Cerebellar nuclear complex (tissue), 1 donor: ENCODE measurements at places on chromosomes 11 and 22.

GRCh38 chr22:35995348-35995747 lies 33.3 kb downstream of the RBFOX2 start:
- no peak for DNase-seq

DNA sequence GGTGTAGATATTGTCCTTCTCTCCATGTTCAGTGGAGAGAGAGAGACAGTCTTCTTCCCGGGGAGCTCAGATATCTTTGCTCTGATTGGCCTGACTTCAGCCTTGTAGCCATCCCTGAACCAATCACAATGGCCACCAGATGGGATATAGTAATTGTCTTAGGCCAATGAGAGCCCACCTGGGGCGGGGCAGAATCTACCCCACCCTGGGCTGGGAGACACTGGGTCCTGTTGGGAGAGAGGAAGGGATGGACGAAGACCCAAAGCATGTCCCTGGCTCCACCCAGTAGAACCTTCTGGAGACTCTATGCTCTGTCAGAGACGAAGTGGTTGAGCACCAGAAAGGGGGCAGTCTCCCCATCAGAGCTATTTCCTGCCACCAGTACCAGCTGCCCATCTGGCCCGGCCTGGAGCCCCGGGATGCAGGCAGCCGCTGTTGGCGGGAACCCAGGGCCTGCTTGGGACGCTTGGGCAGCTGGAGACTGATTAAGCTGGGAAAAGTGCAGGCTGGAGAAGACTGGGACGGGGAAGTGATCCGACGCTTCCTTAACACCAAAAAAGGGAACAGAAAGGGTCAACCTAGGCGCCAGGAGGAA lies 31.6 kb upstream of the CBX7 start:
- no peak for DNase-seq

- DNase-seq, result no peak
Observed at GRCh38 chr11:75105462-75105925, 8.8 kb upstream of the OR2AT4 start.

- peak; percentile 23 for DNase-seq
Observed at GRCh38 chr11:17753153-17753552, 18.6 kb downstream of the KCNC1 start.

DNA sequence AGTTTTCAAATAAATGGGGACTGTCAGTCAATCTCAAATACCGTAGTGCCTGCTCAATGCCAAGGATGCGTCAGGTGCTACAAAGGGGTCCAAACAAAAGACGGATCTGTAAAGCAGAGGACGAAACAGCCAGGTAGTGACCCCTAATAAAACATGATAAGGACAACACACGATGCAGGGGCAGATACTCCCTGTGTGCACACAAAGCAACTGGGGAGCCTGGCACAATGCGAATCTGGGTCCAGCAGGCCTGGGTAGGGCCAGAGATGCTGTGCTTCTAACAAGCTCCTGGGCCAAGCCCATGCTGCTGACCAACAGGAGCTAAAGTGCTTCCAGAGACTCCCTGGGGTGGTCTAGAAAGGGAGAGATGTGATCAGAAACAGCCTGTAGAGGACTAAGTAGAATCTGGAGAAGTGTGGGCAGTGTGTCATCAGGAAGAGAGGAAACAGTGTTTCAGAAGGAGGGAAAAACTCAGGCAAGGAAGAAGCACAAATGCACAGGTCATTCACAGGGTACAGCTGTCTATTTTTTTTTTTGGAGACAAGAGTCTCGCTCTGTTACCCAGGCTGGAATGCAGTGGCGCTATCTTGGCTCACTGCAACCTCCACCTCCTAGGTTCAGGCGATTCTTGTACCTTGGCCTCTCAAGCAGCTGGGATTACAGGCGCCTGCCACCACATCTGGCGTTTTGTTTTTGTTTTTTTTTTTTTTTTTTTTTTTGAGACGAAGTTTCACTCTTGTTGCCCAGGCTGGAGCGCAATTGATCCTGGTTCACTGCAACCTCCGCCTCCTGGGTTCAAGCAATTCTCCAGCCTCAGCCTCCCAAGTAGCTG lies 74.5 kb downstream of the MICAL3 start:
- DNase-seq, result no peak

DNA sequence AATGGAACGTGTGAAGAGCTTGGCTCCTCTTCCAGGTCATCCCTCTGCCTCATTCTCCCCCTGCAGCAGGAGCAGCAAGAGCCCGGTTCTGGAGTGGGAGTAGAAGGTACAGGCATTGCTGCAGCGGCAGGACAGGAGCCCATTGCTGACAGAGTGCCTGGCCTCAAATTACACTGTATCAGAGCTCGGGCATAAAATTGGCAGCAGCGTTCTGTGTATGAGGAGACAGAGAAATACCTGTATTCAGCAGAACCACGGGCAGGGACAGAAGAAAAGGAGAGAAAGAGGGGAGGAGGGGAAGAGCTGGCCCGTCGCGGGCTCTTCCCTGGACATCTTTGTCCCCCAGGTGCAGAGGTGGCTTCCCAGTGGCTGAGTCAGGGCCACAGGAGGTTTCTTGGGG lies 2.6 kb upstream of the NCF4 start:
- DNase-seq, result no peak

DNA sequence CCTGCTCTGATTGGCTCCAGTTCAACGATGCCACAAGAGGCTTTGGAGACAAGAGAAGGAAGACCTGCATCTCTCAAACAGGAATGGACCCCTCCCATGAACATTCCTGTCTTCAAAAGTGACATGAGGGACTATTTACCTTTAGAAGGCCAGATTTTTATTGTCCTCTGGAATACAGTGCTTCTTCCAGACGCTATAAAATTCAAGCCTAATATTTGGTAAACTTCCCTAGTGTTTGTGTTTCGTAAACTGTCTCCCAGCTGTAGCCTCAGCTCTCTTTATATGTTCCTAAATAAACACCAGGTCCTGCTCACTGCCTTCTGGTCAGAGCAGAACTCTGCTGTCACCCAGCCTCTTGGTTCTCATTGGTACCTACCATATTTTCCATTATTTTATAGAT lies 157.8 kb downstream of the CCDC34 start:
- no peak for DNase-seq

GRCh38 chr11:83004746-83005556 lies 66.7 kb downstream of the RAB30 start:
- no peak for DNase-seq

GRCh38 chr11:112267188-112267591 lies 6.5 kb upstream of the PLET1 start:
- no peak for DNase-seq

GRCh38 chr11:78039391-78039918 lies 16.4 kb upstream of the KCTD14 start:
- DNase-seq, result no peak

DNA sequence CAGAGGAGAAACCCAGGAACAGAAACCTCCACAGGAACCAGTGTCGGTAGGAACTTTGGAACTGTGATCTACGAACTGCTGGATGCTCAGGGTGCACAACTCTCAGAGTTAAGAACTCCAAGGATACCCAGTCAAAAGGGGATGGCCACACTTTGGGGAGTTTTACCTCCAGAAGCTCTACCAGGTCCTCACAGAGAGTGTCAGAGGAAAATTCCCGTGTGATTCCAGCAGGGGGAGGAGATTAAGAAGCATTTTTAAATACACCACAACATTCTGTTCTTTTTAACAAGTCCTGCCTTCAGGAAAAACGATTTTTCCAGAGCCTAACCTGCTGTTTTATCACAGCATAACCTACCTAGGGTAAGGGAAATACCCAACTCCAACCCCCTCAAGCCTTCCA lies 104.0 kb downstream of the SOX6 start:
- DNase-seq, result no peak

DNA sequence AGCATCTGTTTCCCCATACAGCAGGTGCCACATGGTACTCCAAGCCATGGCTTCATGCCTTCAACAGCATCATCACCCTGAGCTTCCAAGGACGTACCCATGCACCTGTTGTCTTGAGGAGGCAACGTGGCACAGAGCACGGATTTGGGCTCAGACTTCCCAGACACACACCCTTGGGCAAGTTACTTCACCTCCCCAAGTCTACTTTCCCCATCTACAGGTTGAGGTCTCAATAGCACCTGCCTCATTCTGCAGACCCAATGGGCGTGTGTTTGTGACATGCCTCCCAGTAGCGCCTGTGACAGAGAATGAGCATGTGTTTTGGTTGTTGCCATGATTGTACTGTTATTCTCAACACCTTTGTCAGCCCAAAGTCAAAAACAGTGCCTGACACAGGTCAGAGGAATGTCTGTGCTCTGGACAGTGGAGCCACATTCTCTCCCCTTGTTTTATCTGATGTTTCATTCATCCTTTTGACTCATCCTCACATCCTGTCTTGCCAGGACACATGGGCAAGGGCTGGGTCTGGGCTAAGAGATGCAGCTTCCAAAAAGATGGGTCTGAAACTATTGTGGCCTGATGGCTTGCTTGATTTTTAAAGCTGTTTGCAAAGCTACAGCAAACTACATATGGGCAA lies 53.4 kb upstream of the CCND1 start:
- no peak for DNase-seq

DNA sequence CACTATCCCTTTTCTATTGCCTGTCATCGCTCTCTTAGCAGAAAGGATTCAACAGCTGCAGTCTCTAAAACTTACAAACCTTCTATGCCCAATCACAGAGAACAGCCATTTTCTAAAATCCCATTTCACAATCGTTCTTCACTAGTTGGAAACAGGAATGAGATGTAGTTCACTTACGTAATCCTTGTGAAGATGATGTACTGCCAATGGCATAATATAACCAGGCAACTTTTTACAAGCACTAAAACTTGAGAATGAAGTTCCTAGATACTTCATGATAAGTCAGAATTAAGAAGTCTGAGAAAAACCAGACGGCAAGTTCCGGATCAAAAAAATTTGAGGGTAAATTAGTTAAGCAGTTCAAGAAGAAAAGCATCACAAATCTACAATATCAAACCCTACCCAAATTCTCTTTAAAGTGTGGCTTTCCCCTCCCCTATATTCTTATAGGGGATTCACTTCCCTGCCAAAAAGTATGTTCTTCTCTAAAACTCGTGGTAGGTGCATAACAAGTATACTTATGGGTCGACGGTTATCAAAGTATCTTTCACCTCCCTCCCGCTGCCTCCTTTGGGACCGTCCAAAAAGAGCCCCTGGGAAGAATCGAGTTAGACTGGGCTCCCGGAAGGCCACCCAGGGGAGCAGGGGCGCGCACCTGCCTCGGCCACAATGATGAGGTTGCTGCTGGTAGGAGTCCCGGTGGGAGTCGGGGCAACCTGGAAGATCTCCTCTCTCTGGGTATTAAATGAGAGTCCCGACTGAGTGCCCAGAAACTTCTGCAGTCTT lies 666 bp downstream of the MSANTD4 start:
- DNase-seq, result no peak

DNA sequence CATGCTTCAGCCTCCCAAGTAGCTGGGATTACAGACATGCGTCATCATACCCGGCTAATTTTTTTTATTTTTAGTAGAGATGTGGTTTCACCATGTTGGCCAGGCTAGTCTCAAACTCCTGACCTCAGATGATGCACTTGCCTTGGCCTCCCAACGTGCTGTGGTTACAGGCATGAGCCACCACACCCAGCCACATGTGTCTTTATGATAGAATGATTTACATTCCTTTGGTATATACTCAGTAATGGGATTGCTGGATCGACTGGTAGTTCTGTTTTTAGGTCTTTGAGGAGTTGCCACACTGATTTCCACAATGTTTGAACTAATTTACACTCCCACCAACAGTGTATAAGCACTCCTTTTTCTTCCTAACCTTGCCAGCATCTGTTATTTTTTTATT lies 276.2 kb downstream of the METTL15 start:
- no peak for DNase-seq

- no peak for DNase-seq
Observed at GRCh38 chr11:115591380-115591779, 87.2 kb upstream of the CADM1 start.

GRCh38 chr11:75384438-75385080 lies 14.8 kb upstream of the RPS3 start:
- no peak for DNase-seq

DNA sequence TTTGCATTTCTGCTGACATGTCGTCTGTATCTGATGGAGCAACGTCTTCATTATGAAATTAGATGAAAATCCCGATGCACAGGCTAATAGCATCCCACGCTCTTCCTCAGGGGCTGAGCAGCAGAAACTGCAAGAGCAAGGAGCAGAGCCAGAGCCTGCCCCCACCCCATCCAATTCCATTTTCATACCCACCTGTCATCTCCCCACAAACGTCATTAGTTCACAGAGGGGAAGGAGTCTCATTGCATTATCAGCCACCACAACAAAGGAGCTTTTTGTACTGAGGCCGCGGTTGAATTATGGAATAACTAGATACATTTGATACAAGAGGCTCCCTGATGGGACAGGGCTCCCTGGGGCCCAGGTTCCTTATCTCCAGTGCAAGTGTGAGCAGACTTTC lies 515.0 kb downstream of the NTM start:
- no peak for DNase-seq

GRCh38 chr11:115682101-115682500 lies 177.9 kb upstream of the CADM1 start:
- no peak for DNase-seq

- no peak for DNase-seq
Observed at GRCh38 chr22:44074337-44074984, 50.4 kb downstream of the PARVB start.

DNA sequence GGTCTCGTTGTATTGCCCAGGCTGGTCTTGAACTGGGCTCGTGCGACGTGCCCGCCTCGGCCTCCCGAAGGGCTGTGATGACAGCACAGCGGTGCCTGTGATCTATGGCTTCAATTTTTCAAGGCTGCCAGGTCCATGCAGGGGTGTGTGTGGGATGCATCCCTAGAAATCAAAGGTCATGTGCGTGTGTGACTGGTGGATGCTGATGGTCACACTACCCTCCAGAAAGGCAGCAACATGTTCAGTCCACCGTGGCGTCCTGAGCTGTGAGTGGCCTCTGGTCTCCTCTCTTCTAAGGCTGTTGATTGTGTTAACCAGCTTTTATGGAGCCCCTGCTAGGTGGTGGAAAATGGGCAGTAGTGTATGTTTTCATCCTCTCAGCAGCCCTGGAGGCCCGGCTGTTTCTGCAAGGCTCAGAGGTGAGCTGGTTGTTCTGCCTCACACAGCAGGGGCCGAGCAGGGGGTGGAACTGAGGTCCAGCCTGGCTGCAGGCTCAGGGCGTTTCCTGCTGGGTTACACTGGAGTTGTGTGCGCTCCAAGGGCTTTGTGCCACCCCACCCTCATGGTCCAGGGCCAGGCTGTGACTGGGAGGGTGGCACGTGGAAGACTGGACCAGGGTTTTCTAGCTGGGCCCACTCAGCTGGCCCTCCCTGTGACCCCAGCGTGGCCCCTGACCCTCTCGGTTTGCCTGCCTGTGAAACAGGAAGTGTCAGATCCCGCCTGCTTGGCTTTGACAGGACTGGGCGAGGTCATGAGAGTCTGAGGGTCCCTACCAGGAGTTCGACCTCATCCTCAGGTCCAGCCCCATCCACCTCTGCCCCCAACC lies 7.7 kb downstream of the BIK start:
- DNase-seq, result no peak

- no peak for DNase-seq
Observed at GRCh38 chr11:43515090-43515489, 156.4 kb downstream of the TTC17 start.

DNA sequence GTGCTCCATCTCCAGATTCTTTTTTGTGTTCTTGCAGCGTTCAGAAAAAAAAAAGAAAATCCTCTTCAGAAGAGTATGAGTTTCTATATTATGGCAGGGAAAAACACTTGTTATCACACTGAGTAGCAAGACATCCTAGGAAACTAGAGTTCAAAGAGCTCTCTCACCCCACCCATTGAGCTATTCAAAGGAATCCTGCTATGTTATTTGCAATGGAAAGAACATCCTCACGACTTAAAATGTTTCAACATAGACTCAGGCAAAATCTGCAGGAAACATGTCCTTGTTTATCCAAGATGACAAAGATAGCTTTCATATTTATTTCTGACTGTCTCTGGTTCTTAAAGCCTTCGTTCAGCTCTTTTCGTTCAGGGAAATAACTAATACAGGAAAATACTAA lies 331.6 kb upstream of the ANO5 start:
- DNase-seq, result no peak
